Colonic mucosa (tissue), 4 donors: ENCODE measurements at places on chromosomes 16 and 17. TPM values are rescaled to one million over a fixed set of nuclear protein-coding genes. Genes with fewer than 3 reads are reported as not detected.
A peak's percentile ranks its signal among the peaks of the same experiment; 100 is the strongest.

NTN3 gene
- total RNA-seq, result not detected

PIK3R5 gene
- total RNA-seq, result 2.2 TPM

KRTAP4-1 gene
- total RNA-seq, result not detected

DNA sequence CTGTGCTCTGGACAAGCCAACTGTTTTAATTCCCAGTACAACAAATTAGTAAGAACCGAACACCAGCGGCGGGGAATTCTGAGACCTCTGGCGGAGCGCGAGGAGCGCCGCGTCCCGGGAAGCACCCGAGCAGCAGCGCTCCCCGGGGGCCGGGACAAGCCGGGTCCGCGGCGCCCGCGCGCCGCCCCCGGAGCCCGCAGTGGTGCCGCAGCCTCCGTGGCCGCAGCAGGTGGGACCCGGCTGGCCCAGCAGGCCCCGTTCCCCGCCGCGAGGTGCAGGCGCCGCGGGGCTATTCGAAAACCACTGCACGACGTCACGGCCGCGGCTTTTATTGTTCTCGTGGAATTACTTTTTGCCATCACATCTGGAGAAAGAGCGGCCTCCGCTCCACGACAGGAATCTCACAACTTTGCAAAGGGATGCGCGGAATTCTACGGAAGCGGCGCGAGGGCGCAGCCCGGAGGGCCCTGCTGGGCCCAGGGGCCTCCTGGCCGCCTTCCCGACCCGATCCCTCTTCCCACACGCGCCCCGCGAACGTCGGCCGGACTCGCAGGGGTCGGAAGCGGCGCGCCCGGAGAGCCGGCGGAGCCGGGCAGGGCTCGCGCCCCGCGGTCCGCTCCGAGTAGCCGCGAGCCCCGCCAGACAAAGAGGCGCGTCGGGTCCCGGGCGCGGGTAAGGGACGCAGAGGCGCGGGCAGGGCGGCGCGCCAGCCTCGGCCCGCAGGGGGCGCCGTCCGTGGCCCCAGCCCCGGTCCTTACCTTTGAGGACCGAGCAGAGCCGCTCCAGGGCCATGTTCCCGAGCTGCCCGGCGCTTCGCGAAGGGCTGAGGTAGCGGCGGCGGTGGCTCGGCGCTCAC lies 696 bp downstream of the NETO2 start:
- no peaks in the 10 kb centered on the region for H3K36me3 ChIP-seq
- peak overlapping the region; percentile 51 for H3K4me3 ChIP-seq
- no peaks in the 10 kb centered on the region for H3K27me3 ChIP-seq
- H3K27ac ChIP-seq, result no peak overlapping the region

DNA sequence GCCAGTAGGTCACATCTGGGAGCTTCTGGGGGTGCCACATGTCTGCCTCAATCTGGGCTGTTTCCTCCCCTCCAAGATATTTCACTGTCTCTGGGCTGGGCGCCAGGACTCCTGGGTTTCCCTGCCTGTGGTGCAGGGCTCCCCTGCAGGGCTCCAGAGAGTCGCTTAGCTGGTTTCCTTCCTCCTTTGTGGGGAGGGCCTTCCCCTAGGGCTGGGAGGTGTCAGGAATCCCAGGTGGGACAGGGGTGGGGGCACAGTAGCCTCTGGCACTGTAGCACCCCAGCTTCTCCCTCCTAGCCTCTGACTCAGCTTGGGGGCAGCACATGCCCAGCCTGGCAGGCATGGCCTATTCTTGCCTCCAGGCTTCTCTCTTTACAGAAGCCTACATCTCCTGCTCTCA lies 2.6 kb downstream of the RARA start:
- H3K27me3 ChIP-seq, result no peaks in the 10 kb centered on the region
- peak overlapping the region; percentile 0 for H3K27ac ChIP-seq
- H3K4me3 ChIP-seq, result no peak overlapping the region
- no peaks in the 10 kb centered on the region for H3K36me3 ChIP-seq

DNA sequence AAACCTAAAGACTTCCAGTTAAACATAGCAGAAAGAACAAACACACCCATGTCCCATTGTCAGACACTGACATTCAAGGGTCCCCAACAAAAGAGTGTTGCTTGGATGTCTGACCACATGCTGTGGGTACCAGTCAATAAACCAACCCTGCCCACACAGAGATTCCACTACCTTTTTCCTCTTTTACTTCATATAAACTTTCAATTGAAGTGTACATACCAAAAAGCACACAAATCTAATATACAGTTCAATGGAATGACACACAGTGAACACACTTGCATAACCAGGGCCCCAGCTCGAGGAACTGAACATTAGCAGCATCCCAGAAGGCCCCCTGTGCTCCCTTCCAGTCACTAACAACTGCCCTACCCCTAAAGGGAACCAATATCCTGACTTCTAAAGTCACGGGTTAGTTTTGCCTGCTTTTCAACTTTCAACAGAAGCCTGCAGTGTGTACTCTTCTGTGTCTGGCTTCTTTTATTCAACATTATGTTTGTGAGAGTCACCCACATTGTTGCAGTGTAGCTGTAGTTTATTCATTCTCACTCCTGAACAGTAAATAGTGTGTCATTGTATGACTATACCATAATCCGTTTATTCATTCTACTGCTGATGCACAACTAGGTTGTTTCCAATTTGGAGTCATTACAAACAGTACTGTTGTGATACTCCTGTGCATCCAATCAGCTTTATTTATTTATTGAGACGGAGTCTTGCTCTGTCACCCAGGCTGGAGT lies 18.0 kb downstream of the CFDP1 start:
- no peak overlapping the region for H3K27ac ChIP-seq
- no peaks in the 10 kb centered on the region for H3K4me1 ChIP-seq
- peaks cover 3% of the 10 kb centered on the region for H3K36me3 ChIP-seq
- no peak for DNase-seq

DNA sequence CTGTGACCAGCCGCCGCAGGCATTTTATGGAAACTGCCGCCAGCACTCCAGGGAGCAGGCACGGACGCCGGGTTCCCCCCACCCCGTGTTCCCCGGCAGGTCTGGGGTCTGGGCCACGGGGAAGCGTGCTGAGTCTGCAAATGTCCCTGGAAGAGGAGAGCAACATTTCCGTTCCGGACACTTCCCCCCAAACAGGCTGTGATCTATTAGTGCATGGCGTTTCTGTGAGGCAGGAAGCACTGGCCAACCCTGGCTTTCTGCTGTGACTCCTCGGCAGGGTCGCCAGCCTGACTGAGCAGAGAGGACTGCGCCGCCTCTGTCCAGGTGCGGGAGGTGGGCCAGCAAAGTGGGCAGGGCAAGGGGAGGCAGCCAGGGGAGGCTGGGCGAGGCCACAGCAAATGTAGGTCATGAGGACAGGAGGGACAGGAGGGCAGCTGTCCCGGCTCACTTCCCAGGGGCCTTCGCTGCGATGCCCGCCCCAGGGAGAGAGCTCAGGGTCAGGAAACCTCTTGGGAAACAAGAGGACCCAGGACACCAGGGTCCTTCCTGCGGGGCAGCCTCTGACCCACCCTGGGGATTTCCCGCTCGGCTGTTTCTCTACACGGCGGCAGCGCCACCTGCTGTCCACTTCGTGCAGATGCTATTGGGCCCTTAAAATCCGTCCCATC lies 9.5 kb downstream of the FOXF1 start:
- no peak overlapping the region for H3K4me3 ChIP-seq
- peak overlapping the region; percentile 18 for H3K27ac ChIP-seq
- peak; percentile 57 for DNase-seq
- peaks cover 30% of the 10 kb centered on the region for H3K27me3 ChIP-seq

DNA sequence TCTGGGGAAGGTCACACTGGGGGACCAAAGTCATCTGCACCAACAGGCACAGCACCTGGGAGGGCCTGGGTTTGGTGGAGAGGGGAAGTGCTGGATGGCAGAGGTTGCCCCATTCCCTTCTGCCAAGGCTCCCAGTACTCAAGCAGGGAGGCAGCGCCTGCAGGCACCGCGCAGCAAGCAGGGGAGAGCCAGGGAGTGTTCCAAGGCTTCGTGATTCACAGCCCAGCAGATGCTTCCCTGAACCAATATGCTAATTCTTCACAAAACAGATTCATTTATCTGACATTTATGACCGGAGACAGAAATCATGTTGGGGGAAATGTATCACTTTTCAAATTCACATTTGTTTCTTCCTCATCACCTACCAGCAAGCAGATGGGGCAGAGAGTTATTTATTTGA lies 13.4 kb upstream of the CDH5 start:
- H3K27ac ChIP-seq, result no peak overlapping the region
- H3K4me1 ChIP-seq, result no peaks in the 10 kb centered on the region
- no peaks in the 10 kb centered on the region for H3K27me3 ChIP-seq
- H3K36me3 ChIP-seq, result no peaks in the 10 kb centered on the region
- no peak for DNase-seq

GRCh38 chr16:86748652-86749051 lies 170.3 kb downstream of the FOXL1 start:
- no peaks in the 10 kb centered on the region for H3K27me3 ChIP-seq
- no peak for DNase-seq
- H3K4me3 ChIP-seq, result no peak overlapping the region
- no peaks in the 10 kb centered on the region for H3K36me3 ChIP-seq

- H3K36me3 ChIP-seq, result no peaks in the 10 kb centered on the region
- no peaks in the 10 kb centered on the region for H3K27me3 ChIP-seq
- no peak overlapping the region for H3K4me3 ChIP-seq
- no peak overlapping the region for H3K27ac ChIP-seq
- no peaks in the 10 kb centered on the region for H3K4me1 ChIP-seq
These were observed 6.2 kb upstream of the TBKBP1 start for GRCh38 chr17:47687748-47688147.

- no peaks in the 10 kb centered on the region for H3K27me3 ChIP-seq
- H3K4me1 ChIP-seq, result no peaks in the 10 kb centered on the region
- H3K36me3 ChIP-seq, result peaks cover 11% of the 10 kb centered on the region
- DNase-seq, result no peak
These were observed 19.9 kb downstream of the PSME3IP1 start for GRCh38 chr16:57165938-57166337.
